Activated CD4-positive, alpha-beta T cell treated with anti-CD3 and anti-CD28 coated beads, Interleukin-2, amount 10 ng/mL, durations not matched to agents 7 days and 5 days (primary cell): ENCODE measurements at places on chromosomes 12 and 14.
A peak's percentile ranks its signal among the peaks of the same experiment; 100 is the strongest.

- DNase-seq: no peak
Observed at GRCh38 chr12:130992448-130992847, 38.7 kb downstream of the ADGRD1 start.

GRCh38 chr12:84960918-84961317 is 48.3 kb upstream of the SLC6A15 start:
- no peak for DNase-seq

GRCh38 chr12:587132-588023 is 75.9 kb downstream of the NINJ2 start:
- no peak for DNase-seq

DNA sequence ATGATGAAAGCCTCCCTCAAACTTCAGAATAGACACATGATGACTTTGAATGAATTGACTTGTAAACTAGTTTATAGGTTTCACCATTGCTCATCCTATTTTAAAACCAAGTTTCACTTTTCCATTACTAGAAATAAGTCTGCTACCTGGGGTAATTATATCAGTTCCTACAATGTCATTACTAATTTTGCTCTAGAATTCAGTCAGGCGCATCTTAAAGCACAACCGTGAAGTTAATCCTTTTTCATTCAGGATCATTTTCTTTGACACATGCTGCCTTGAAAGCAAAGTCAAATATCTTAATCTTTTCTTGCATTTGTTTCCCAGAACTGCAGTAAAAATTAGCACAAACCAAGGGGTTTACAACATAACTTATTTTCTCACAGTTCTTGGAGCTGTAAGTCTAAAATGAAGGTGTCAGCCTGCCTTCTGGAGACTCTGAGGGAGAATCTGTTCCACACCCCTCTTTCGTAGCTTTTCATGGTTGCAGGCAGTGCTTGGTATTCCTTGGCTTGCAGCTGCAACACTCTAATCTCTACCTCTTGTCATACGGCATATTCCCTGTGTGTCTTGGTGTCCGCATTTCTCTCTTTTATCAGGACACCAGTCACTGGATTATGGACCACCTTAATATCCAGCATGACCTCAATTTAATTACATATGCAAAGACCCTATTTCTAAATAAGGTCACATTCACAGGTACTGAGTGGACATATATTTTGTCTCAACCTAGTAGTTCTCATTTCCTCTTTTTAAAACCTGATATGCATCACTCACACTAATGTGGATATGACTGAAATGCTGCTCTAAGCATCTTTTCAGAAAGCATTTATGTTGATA is 114.3 kb upstream of the PDZRN4 start:
- DNase-seq: no peak

DNA sequence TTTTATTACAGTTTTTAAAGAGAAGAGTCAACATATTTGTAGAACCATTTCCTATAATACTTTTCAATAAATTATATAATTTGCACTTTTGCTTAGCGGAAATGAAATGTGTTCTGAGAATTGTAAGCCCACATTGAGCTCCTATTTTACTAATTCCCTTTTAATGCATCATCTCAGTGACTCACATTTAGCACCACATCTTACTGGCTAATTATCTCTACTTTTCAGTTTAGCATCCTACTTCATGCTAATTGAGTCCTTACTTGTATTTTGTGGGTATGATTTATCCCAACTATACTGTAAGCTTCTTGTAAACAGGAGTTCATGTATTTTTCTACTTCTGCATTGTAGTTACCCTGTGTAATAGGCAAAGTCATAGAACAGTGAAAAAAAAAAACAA is 67.5 kb downstream of the TMX1 start:
- no peak for DNase-seq

- no peak for DNase-seq
Observed at GRCh38 chr14:64855721-64856528, 23.8 kb downstream of the SPTB start.

- DNase-seq: peak; percentile 39
Observed at GRCh38 chr14:57390806-57391516, 575 bp downstream of the NAA30 start.

DNA sequence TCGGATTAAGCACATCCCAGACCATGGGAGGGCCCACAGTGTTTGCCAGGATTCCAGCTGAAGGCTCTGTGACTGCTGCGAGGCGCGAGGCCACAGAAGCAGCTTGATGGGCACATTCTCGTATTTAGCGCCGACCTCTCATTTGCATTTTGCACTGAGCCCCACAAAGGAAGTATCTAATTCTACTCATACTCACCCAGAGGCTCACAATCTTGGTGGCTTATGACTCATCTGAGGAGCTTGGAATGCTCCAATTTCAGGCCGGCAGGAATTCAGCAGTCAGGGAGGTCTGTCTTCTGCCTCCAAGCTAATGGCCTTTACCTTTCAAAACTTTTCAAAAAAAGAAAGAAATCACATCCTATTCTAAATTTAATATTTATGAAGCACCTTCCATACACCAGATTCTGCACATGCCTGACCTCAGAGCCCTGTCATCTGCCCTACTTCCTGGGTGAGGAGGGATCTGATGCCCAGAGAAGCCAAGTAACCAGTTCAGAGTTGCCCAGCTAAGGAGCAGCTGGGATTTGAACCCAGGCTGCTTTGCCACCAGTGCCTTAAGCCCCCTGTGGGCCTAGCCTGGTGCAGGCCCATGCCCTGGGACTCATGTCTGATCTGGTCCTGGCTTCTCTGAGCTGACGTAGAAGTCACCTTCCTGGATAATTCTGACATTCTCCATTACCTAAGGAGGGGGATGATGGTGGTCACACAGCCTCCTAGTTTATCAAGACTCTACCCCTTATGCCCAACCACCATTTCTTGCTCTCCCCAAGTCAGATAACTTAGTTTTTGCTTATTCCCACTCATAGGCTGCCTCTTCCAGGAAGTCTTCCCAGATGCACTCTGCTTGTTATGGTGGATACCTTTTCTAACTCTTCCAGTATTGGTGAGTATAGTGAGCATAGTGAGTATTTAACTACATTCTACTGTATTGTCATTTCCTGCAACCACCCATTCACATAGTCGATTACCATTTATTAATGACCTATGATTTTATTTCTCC is 198.9 kb downstream of the RBM19 start:
- DNase-seq: no peak

DNA sequence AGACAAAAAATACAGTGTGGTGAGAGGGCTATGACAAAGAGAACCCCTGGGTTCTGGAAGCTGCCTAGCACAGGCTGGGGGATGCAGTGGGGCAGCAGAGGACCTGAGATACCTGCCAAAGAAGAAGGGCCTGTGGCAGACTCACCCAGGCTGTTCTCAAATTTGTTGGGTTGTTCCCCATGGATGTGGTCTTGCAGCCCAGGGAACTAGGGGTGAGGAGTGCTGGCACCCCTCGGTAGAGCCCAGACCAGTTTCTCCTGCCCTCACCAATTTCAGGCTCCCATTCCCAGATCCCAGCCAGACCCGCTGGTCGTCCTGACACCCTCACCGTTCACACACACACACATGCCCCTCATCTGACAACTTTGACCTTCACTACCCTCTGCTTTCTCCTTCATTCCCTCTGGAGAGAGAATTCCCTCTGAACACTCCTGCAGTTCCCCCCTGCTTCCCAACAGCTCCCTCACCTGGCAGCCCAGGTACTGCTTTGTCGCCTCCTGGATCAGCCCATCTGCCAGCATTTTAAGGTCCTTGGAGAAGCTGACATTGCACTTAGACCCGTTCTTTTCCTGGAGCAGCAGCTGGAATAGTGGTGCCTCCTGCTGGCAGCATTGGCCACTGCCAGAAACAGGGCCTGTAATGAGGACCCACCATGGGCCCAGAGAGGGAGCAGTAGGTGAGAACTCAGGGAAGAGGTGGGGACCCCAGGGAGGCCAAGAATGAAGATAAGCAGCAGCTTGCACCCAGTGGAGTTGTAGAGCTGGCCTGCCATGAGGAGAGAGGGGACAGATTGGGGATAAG is 5.9 kb upstream of the GDF11 start:
- DNase-seq: peak; percentile 66
